BE2C (cell line): ENCODE measurements at places on chromosomes 4 and X.

DNA sequence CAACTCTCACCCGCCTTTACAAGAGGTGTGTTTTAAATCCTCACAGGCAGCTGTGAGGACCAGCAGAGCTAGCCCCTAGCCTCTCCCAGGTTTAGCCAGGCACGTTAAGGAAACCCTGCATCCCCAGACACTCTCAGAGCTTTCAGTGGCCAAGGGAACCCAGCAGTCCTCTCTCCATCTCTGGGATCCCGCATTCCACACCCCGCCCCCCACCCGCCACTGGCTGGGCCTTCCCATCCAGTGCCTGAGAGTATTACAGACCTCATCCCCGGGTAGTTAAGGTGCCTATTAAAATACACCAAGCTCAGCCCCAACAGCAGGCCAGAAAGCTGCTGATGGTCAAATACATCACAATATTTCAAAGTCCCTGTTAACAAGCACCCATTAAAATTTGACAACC lies 256.2 kb downstream of the BCOR start:
- no peak for DNase-seq

DNA sequence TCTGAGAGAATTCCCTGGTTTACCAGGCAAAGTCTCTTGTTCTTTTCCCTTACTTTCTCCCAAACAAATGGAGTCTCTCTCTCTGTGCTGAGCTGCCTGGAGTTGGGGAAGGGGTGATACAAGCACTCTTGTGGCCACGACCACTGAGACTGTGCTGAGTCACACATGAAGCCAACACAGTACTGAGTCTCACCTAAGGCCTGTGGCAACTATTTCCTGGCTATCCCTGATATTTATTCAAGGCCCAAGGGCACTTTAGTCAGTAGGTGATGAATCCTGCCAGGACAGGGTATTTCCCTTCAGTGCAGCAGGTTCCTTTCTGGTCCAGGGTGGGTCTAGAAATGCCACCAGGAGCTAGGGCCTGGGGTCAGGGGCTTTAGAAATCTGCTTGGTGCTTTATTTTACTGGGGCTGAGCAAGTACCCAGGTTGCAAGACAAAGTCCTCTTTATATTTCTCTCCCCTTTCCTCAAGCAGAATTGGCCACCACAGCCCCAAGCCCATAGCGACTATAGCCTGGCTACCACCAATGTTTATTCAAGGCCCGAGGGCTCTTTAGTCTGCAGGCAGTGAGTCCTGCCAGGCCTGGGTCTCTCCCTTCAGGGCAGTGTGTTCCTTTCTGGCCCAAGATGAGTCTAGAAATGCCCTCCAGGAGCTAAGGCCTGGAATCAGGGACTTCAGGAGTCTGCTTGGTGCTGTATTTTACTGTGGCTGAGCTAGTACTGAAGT lies 10.5 kb downstream of the ARL13A start:
- no peak for DNase-seq

GRCh38 chrX:21167494-21167893 lies 206.7 kb upstream of the CNKSR2 start:
- DNase-seq = no peak

DNA sequence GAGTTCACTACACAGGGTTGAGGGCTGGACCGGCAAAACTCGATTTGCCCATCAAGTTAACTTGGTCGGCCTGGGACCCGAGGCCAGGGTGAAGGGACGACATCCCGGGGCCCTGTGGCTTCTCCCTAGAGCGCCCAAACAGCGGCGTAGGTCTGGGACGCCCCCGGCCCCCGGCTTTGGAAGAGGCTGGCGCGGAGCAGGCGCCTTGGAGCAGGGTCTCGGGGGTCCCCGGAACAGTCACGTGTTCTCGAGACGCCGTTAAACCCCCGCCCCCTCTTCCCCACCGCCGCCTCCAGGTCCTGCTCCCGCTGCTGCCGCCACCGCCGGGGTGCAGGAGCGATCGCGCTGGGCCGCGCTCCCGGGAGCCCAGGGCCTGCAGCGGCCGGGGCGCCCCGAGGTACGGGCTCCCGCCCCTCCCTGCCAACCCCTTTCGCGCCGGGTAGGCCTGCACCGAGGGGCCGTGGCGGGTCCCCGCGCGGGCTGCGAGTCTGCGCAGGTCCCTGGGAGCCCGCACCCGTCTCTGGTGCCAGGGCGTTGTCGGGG lies at the start of gene NPY5R:
Gene NPY5R, plus strand, starts transcription at position 289 of the 543 bp plus-strand sequence. CDS start 6,382 bp downstream, outside the sequence.
- peak; percentile 5 for DNase-seq

DNA sequence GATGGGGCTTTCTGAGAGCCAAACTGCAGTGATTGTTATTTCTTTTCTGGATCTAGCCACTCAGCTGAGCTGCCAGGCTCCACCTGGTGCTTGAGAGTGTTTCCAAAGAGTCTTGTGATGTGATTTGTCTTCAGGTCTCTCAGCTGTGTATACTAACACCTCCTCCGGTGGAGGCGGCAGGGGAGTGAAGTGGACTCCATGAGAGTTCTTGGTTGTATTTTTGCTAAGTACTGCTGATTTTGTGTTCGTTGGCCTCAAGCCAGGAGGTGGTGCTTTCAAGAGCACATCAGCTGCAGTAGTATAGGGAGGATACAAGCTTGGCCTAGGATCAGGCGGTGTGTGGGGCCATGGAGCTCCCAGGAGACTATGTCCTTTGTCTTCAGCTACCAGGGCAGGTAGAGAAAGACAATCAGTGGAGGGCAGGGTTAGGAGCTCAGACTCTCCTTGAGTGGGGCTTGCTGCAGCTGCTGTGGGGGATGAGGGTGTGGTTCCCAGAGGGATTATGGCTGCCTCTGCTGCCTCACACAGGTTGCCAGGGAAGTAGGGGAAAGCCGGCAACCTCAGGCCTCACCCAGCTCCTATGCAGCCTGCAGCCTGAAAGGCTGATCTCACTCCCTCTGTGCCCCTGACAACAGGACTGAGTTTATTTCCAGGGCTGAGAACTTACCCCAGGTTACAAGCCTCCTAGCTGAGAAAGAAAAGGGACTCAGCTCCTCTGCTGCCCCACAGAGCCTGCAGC lies 62.4 kb downstream of the NPFFR2 start:
- DNase-seq = no peak

GRCh38 chr4:34723605-34724004 lies 1520.7 kb downstream of the ARAP2 start:
- DNase-seq = no peak

- no peak for DNase-seq
These were observed 233.6 kb upstream of the DIPK2B start for GRCh38 chrX:45434231-45434630.

- no peak for DNase-seq
These were observed 28.7 kb upstream of the IL9R start for GRCh38 chrX:155968791-155969190.

GRCh38 chr4:76246025-76246424 lies 5.5 kb upstream of the FAM47E start:
- no peak for DNase-seq

DNA sequence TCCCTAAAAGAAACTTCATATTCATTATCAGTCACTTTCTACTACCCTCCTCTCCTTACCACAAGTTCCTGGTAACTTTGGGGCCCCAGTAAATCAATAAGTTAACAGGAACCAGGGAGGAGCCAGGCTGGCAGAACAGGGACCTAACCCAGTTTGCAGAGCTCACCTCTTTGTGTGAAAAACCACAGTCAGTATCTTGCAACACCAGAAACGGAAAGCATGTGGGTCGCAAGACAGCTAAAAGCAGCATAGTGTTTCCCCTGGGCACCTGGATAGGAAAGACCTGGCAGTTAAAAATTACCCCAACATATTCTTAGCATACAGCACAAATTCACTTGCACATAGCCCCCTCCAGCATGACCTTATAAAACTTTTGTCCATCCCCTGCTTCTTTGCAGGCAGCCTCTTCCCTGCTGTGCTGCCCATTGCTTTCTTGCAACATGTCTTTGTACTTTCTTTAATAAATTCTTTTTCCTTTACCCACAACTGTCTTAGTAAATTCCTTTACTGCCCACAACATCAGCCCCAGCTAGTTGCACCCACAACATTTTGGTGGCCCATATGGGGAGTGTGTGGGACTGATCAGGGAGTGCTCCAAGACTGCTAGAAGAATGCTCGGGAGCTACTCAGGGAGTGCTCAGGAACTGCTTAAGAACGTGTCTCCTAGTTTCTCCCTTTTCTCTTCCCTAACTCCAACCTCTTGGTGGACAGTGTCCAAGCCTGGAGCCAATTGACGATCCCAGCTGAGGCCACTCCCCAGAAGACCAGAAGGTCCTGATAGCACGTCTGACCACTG lies 83.4 kb downstream of the MSN start:
- no peak for DNase-seq

GRCh38 chr4:76610751-76611547 lies 175.9 kb downstream of the SHROOM3 start:
- DNase-seq = no peak

- no peak for DNase-seq
These were observed 66.2 kb upstream of the FAM9A start for GRCh38 chrX:8867406-8867805.

DNA sequence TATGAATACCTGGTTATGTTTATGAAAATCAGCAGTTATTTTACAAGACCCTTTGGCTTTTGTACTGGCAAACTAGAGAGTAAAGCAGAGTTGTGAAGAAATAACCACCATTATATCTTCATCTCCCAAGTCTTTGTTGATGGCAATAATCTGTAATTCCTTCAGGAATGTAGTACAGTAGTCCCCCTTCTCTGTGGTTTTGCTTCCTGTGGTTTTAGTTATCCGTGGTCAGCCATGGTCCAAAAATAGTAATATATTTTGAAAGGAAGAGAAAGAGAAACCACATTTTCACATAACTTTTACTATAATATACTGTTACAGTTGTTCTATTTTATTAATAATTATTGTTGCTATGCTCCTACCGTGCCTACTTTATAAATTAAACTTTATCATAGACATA lies 27.8 kb downstream of the BANK1 start:
- DNase-seq = no peak

- DNase-seq = no peak
These were observed 31.0 kb upstream of the ARAF start for GRCh38 chrX:47530049-47530448.

GRCh38 chr4:41661442-41662076 lies 87.0 kb downstream of the PHOX2B start:
- peak; percentile 60 for DNase-seq

DNA sequence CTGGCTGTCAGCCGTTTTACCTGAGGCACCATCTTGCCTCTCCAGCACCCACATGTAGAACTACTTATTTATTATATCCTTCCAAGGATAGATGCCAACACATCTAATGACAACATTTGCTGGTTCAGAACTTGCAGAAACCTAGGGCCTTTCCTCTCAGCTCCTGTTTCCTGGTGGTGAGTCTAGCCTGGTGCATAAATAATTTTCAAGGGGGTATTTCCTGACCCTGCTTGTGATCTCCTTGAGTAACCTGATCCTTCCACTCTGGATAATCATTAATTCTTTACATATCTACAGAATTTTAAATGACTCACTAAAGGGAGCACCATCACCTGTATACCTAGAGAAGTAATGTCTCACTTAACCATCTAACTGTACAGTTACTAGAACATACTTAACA lies 153.4 kb downstream of the PPARGC1A start:
- DNase-seq = no peak
